Stimulated activated naive CD4-positive, alpha-beta T cell (primary cell): ENCODE measurements at places on chromosomes 6 and 20.

GRCh38 chr6:121334299-121335086, at the start of gene TBC1D32:
TBC1D32 (minus strand) TSS chr6:121334480; CDS start chr6:121334430, 50 bp downstream.
- DNase-seq = peak; percentile 82

DNA sequence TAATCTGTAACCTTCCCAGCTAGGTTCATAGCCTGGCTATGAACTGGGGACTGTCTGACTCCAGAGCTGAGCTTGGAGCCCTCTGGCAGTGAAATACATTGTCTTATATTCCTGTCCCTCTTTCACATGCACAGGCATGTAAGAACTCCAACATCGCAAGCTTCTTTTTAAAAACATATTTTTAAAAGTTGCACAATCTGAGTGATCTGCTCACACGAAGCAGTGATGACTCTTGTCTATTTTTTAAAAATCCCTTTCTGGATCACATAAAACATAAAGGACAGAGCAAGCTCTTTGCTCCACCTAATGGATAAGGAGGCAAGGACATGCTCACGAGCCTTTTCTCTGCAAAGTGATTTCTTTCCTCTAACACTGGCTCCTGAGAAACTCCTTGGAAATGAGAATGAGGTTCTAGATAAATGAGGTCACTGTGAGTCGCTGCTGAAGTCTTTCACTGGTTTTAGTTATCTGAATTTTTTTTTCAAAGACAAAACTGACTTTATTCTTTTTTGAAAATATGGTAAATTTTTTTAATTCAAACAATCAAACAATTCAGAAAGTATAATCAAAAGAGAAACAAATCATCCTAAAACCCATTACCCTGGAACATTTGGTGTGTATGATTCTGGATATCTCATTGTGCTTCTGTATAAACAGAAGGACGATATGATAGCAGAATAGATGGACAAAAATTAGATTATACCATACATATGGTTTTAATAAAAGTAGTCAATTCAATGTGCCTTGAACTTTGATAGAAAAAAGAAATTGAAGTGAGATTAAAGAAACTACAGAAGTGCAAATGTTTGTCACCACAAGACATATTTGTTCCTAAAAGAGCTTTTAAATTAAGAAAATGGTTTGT, 30.8 kb downstream of the IL20RA start:
- DNase-seq = no peak

- DNase-seq = no peak
These were observed 43.5 kb downstream of the FNDC1 start for GRCh38 chr6:159212525-159213280.

- no peak for DNase-seq
These were observed 131.6 kb downstream of the DLL1 start for GRCh38 chr6:170159022-170159965.

DNA sequence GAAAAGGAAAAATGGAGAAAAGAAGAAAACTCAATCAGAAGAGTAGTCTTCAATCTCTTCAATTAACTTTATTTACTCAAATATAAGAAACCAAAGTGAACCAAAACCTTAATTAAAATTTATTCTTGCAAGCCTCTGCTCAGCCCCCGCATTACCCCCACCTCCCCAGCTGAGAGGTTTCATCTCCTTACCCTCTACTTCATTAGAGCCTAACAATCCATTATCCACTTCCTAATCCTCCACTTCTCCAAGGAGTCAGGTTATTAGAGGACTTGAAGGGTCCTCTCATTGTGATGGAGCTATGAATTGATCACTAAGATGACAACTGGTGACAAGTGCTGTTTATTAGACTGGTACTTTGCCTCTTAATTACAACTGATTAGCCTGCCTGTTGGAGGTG, 956.5 kb downstream of the TFAP2A start:
- DNase-seq = no peak

DNA sequence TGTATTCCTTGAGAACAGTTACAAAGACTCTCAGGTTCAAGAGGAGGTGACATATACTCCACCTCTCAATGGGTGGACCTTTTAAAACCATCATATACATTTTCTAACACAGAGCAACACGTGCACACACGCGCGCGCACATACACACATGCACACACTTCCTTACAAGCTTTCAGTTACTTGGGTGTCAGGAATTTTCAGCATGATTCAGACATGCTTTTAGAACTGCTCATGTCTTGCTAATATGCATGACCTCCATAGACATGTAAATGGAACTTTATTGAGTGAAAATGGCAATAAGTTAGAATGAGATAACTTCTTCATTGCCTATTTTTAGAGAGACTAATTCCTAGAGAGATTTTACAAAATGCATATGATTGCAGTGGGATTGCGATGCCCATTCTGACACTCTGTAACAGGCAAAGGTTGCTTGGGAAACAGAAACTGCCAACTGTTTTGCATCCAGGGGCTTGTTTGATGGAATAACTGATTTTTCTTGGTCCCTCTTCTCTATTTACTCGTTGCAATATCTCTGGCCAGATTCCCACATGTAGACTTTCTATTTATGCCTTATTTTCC, 531.4 kb upstream of the RNF217 start:
- DNase-seq = no peak

DNA sequence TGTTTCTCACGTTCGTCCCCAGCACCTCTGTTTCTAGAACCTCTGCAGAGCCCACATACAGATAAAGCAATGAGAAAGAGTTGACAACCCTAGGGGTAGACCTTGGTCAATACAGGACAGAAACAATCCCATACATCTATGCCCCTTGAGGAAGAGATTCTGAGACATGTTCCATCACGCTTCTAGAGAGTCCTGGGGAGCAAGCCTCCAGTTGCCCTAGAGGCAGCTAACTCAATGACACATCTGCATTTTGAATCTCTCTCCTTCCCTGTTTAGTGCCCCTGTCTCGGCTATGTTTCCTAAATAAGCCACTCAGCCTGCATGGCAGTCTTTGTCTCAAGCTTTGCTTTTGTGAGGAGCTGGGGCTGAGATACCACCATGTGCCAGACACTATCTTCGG, 435.3 kb downstream of the CD83 start:
- no peak for DNase-seq

GRCh38 chr6:147119310-147119709, 84.9 kb upstream of the STXBP5 start:
- DNase-seq = no peak

DNA sequence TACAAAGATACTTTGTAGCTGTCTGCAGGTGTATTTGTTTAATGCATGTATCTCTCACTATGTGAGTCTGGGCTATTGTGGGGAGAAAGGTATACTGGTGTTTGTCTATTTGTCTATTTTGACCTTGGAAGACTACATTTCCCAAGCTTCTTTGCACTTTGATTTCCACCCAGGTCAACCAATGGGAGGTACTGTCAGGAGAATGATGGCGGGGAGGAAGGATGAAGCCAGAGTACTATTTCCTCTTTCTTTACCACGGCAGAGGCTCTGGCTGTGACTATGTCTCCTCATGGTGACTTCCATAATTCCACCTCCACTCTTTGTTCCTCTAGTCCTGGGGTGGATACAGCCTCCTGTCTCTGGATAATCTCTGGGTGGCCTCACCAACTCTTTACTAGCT, 23.1 kb downstream of the LBP start:
- DNase-seq = no peak

DNA sequence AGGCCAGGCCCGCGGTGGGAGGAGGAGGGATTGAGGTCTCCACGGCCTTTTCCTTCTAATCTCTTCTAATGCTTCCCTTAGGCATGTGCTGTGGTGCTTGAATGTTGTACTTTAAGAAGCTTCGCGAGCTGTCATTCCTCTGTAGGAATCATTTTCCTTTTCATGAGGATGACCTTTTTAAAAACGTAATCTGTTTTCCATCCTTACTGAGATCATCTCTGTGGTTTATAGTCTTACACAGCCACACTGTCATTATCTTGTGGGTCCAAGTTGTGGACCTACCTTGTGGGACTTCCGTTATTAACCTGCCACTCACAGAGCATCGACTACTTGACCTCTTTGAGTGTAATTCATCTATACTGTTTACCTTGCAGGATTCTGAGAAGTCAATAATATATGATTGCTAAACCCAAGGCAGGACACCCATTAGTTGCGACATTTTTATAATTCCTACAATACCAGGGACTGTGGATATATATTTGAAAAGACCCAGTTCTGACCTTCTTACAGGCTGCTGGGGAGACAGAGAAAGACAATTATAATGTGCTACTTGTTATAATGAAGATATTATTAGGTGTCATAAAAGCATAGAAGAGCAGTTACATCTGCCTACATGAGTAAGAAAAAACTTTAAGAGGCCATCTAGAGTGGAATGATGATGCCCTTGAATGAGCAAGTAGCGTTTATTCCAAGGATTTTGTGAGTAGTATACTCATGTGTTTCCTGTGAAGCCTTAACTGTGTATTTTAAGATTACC, 842 bp downstream of the SLC25A27 start:
- DNase-seq = no peak

DNA sequence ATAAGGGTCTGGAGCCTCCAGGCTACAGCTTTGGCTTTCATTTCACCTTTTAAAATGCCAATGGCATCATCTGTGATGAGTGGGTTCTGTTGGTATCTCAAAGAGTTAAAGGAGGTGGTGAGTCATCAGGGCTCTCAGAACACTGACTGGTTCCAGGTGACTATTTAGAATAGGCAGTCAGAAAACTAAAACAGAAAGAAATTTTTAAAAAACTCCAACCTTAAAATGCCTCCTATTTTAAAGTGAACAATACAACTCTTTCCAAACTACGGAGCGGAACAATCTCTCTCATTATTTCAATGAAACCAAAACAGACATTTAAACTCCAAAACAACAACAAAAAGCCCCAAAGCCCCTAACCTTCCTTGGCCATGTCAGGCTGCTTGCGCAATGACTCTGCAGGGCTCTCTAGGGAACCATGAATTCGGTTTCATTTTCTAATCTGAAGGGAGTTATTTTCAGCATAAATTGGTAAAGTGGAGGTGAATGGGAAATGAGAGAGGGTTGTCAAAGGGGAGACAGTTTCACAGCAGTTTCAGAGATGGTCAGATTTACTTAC, 194.9 kb downstream of the KIF6 start:
- no peak for DNase-seq

DNA sequence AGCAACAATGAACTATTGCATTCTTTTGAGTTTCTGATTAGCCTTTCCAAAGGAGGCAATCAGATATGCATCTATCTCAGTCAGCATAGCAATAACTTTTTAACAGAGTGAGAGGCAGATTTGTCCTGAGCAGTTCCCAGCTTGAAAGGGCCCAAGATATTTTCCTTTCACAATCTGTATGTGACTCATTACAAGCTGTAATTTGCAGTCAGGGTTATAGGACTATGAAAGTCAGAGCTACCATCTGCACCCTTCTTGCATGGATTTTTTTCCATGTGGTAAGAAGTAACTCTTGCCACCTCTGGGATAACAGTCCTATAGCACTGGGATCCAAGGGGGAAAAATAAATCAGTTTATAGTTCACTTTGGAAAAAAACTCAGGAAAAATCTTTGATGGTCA, 318.2 kb upstream of the RGS17 start:
- no peak for DNase-seq

DNA sequence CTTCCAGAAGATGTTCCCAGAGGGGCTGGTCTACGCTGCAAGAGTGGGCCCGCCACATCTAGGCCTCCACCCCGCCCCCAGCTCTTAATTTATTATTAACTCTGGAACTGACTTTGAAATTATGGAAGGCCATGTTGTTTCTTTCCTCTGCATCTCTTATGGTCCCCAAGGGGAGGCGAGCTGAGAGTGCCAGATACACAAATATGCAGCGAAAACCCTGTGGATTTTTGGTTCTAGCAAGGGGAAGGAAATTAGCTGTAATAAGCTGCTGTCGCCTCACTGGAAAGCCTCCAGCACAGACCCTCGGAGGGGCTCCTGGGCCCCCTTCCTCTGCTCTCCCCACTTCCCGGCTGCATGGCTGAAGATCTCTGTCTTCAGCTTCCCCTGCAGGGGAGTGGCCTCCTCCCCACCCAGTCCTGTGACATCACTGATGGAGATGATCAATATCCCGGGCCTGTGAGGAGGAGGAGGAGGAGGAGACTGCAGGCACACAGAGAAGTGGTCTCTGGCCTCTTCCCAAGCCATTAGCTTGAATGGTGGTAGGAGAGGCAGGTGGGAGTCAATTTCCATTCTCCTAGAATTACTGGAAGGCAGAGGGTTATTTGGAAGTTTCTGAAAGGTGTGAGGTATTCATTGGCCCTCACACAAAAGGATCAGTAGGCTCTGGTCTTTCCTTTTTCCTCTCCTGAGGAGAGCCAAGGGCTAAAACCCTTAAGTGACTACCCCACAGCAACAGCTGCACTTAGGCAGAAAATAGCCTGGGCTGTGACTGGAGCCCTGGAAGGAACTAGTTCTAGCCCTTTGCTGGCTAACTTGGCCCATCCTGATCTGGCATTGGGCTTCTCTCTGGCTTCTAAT, 39.7 kb upstream of the CCDC167 start:
- DNase-seq = no peak
